ENCODE measurements at places on chromosomes 3 and 15.

DNA sequence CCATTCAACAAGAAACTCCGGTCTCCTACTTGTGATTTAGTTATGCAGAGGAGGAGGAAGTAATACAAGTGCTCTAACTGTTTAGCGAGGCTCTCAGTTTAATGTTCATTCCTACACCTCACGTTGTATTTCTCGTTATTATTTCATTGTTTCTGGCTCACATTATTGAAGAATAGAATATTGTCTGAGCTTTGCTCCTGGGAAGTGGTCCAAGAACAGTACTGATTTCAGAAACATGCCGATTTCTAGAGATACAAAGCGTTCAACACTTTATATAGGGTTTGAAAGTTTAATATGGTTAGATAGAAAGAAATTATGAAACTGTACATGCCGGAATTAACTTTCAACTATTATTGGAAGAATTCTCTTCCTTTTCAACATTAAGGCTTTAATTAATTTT lies 1145.5 kb downstream of the TBL1XR1 start:
- no peak for DNase-seq

DNA sequence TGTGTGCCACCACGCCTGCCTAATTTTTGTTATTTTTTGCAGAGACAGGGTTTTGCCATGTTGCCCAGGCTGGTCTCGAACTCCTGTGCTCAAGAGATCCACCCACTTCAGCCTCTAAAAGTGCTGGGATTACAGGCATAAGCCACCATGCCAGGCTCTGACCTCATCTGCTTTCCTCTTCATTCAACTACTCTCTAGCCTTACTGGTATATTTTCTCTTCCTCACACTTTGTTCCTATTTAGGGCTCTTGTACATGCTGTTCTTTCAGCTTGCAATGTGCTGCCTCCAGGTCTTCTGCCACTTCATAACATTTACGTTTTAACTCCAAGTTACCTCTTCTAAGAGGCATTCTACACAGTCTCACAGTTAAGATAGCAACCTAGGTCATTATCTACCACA lies 34.9 kb downstream of the PIK3CB start:
- no peak for DNase-seq

GRCh38 chr3:65888980-65889706 lies 149.6 kb downstream of the MAGI1 start:
- DNase-seq: no peak

- no peak for DNase-seq
Measured at GRCh38 chr3:26964313-26964712, 341.7 kb downstream of the LRRC3B start.

GRCh38 chr15:100665570-100665969 lies 63.2 kb downstream of the ASB7 start:
- no peak for DNase-seq

DNA sequence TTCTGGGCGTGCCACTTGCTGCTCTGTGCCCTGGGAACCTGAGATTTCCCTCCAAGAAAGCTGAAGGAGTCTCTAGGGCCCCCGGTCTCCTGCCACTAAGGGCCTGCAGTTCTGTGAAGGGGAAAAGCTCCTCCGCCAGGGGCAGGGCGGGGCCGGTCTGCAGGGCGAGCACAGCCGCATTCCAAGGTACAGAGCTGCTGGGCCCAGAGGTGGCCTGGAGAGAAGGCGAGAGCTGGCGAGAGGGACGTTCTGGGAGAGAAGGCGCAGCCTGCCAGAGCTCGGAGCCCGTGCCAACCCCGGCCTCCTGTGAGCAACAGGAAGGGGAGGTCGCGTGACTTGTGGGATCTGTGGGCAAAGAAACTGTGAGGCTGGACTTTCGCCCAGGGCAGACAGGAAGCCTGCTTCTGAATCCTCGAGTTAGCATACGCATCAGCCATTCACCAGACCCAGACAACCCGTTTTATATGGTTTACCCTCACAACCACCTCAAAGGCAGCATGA lies 500.4 kb downstream of the SHQ1 start:
- DNase-seq: no peak

- DNase-seq: no peak
Measured at GRCh38 chr3:183734750-183735494, 37.3 kb downstream of the YEATS2 start.

DNA sequence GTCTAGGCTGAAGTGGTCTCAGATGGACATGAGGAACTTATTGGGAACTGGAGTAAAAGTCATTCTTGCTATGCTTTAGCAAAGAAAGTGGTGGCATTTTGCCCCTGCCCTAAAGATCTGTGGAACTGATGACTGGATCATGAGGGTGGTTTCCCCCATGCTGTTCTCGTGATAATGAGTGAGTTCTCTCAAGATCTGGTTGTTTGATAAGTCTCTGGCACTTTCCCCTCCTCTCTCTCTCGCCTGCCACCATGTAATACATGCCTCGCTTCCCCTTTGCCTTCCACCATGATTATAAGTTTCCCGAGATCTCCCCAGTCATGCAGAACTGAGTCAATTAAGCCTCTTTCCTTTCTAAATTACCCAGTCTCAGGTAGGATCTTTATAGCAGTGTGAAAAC lies 11.5 kb upstream of the MLF1 start:
- DNase-seq: no peak

GRCh38 chr3:124428372-124429128 lies 301.7 kb upstream of the UMPS start:
- DNase-seq: no peak

DNA sequence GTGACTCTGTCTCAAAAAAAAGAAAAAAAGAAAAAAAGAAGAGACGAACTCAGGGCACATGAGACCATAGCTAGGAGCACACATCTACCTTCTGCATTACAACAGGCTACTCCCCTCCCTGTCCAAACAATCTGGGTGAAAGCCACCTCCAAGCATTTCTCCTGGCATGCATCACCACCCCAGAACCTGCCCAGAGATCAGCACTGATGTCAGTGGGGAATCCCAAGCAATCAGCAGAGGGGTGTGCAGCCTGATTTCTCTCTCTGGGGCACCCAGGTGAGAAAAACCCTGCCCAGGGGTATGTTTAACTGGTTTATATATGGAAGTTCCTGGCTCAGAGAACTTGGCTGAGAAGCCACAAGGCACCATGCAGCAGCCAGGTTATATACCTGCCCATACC lies 59.4 kb downstream of the CDC25A start:
- no peak for DNase-seq

- DNase-seq: no peak
Measured at GRCh38 chr3:9195390-9195789, 54.1 kb downstream of the SRGAP3 start.

DNA sequence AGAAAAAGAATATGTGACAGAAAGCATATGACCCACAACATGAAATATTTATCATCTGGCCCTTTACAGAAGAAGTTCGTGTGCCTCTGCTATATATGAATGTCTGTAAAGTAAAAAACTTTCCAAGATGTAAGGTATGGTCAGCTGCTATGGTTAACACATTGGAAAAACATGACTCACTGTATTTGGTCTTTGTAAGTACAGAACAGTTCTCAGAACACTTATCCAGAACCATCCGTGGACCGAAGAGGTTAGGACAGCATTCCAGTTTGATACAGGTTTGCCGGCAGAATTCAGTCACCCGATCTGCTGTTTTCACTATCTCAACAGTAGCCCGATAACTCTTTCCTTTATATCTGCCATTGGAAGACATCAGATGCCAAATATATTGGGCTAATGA lies 13.5 kb upstream of the STIMATE start:
- DNase-seq: no peak

DNA sequence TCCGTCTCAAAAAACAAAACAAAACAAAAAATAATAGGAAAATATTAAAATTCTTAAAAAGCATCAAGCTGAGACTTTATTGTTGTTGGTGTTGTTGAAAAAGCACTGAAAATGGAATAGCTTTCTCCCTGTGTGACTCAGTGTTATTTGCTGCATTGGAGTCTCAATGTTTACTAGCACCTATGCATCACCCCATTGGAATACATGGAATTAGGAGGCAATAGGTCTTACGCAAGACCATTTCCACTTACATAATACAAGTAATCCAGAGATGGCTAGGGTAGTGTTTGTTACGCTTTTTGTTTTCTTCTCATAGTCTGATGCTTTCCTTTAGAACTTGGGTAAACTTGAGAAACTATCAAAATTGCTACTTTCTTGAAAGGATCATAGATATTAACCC lies 15.2 kb downstream of the GXYLT2 start:
- DNase-seq: no peak

DNA sequence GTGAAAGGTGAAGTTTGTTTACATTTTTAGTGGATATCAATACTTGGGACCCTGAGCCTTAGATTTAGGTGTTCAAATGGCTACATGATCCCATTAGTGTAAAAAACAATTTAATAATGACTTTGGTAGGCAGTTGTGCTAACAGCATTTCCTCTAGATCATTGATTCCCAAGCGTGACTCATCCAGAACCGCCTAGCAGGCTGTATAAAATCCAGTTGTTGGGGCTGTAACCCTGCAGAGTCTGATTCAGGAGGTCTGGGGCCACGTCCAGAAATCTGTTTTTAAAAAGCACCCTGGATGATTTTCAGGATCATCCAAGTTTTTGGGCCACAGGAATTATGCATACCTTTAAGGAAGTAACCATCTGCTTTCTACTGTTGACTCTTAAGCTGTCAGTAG lies 156.4 kb downstream of the TP63 start:
- no peak for DNase-seq

DNA sequence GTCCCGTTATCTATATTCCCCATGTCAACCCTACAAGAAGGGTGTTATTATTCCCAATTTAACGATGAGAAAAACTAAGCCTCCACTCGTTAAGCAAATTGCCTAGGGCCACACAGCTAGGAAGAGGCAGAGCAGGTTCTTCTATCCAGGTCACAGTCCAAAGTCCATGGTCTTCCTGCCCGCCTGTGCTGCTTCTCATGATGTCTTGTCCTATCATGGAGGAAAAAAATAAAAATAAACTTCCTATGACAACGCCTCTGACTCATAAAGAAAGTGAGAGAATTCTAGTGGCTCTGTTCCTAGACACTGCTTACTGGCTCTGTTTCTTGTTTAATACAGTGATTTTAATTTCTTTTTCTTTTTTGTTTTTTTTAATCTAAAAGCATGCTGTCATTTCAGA lies 9.7 kb downstream of the COL8A1 start:
- DNase-seq: no peak

GRCh38 chr3:25380222-25380739 lies 47.8 kb upstream of the RARB start:
- DNase-seq: no peak

GRCh38 chr3:183534249-183534648 lies 21.3 kb downstream of the KLHL6 start:
- no peak for DNase-seq

DNA sequence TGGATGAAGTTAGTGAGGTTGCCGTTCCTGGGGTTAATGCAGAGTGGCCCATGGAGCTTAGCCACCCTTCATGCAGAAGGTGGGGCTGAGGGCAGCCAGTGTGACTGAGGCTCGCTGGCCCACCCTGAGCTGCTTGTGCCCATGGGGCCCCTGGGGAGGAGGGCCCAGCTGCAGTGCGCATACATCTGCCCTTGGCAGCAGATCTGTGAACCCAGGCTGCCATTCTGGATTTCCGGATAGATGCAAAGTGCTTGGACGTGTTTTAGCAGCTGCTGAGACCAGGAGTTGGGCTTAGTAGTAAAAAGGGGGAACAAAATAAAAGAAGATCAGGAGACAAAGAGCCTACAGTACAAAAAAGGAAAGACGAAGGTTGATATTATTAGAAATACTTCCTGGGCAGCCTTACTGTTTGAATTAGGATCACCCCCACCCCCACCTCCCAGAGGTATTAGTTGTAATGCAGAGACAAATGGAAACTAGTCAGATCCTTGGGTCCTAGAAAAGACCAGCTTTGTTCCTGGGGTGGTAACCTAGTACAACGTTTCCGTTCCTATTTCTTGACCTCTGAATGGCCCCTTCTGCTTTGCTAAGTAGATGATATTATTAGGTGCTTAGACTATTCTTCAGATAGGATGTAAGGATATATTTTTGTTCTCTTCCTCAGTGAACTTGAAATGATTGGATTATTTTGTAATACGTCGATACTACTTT lies 70.2 kb downstream of the IGF1R start:
- no peak for DNase-seq

DNA sequence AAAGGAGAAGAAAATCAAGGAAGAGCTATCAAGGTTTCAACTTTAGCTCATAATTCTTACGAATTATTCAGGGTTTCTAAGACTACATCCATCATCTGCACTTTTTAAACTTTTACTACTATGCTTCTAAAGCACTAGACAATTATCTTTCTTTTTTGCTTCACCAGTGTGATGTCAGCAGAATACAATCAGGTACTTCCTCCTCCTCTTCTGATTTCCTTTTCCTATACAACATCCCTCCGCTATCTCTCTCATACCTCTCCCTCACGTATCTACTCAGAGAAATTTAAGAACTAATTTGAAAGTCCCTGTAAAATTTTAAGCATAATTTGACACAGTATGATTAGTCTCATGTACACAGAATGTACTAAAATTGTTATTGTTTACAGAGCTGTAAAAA lies 47.3 kb upstream of the USP50 start:
- no peak for DNase-seq

- no peak for DNase-seq
Measured at GRCh38 chr3:47425383-47425778, 44.6 kb downstream of the PTPN23 start.

GRCh38 chr15:85706779-85707518 lies 87.8 kb downstream of the KLHL25 start:
- no peak for DNase-seq

DNA sequence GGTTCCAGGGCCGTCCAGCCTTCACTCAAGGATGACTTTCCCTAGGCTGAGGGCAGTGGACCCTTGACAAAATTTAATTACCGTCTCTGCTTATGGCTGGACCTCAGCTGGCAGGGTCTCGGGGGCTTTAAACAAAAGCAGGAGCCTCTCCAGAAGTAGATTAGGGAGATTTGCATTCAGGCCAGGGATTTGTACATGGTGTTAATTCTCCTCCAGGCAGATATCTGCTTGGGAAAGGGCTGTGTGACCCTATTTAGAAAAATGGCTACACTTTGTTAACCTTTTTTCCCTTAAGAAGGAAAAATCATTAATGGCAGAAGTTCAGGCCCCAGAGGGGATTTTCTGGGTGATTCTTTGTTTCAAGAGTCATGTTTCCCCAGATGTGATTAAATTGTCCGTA lies 329.1 kb upstream of the C2CD4B start:
- DNase-seq: no peak

- no peak for DNase-seq
Measured at GRCh38 chr3:194985031-194985578, 285.9 kb downstream of the XXYLT1 start.

DNA sequence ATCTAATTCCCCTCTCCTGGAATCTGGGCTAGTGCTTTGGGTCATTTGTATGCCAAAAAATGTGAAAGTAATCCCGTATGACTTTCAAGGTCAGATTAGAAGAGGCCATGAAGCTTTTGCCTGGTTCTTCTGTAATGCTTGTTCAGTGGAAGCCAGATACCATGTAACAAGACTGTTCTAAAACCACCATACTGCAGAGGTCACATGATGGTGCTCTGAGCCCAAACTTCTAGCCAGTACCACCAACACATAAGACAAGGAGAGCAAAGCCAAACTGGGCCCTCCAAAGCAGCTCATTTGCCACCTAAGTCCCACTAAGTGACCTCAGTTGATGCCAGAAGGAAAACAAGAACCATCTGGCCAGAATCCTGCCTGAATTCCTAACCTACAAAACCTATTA lies 64.3 kb upstream of the MELTF start:
- DNase-seq: no peak
